ENCODE measurements at places on chromosomes 6 and 20.

DNA sequence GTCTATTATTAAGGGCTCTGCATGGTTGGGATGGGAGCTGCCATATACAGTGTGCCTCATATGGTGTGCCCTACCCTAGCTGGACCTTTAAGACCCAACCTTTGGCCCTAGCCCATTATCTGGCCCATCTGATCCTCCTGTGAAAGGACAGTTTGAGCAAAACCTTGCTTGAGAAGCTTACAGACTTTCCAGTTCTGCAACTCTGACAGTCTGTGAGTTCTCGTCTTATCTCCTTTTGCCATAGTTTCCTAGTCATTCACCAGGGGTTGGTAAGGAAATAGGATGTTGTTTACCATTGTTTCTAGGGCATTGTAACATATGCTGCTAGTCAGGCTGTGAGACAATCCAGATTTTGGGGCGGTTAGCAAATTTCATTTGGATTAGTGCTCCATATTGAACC, 17.2 kb downstream of the CTNNBL1 start:
- DNase-seq = no peak

DNA sequence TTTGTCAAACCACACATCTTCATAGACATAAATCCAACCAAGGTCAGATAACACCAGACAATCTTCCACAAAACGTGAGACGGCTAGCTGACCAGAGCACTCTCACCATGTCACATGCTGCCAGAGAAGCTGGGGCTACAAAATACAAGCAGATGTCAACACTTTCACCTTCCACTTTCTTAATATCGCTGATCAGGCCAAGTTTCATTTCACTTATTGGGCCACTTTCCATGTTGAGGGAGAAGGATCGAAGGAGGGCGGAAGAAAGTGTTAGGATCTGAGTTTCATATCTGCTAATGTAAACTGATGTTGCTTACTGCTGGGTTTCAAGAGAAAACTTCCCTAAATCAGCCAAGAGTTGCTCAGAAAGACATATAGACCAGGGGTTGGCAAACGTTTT, 177.0 kb upstream of the PRDM1 start:
- DNase-seq = no peak

GRCh38 chr20:62635852-62636251, 6.5 kb upstream of the SLCO4A1 start:
- no peak for DNase-seq

DNA sequence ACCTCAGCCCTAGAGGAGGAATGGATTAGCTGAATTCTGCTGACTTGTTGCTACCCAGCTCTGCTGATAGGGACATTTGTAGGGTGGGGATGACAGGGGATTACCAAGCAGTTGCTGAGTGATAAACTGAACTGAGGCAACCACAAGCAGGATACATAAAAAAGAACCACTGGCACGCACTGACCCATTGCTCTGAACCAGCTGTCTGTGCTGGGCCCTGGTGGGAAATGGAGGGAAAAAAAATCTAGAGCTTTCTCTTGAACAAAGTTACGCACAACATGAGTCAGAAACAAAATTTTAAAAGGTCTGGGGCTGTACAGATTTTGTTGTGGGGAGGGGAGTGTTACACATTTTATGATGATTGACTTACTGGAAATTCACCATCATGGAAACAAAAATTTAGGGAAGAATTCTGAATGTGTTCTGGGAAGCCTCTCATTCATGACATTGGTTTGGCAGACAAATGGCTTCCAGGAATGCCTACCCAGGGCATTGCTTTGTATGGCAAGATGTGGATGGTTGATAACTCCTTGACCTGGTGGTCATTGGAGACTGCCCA, 37.7 kb downstream of the FOXO3 start:
- DNase-seq = peak; percentile 40
